ENCODE measurements at places on chromosomes 5 and 9.

- DNase-seq, result no peak
Measured at GRCh38 chr9:79660615-79661014, 88.8 kb downstream of the TLE4 start.

DNA sequence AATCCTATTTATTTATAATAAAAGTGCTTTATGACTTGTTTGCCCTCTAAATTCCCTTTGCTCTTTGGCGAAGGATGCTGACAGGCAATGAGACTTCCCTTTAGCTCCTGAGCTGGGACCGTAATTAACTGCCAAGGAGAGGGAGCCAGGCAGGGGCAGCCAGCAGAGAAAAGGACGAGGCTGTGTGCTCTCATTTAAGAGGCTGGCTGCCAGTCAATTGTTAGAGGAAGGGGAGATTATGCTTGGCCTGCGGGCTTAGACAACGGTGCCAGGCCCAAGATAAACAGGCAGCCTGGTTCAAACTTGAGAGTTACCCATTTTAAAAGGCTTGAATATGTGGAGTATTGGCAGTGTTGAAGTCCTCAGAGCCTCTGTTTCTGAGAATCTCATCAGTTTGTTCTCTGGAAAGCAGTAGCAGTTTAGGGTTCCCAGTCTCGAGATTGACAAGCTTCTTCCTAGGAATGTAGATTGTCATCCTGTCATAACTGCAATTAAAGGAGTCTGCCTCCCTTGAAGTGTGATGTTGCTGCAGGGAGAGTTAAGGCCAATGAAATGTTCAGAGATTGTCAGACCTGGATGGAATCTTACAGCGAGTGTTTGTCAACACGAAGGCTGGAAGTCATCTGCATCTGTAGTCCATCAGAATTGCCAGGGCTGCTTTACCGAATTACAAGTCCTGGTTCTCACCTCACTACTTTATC lies 113.2 kb downstream of the JAKMIP2 start:
- DNase-seq, result no peak

GRCh38 chr9:127154390-127155191 lies 32.2 kb upstream of the ANGPTL2 start:
- no peak for DNase-seq

DNA sequence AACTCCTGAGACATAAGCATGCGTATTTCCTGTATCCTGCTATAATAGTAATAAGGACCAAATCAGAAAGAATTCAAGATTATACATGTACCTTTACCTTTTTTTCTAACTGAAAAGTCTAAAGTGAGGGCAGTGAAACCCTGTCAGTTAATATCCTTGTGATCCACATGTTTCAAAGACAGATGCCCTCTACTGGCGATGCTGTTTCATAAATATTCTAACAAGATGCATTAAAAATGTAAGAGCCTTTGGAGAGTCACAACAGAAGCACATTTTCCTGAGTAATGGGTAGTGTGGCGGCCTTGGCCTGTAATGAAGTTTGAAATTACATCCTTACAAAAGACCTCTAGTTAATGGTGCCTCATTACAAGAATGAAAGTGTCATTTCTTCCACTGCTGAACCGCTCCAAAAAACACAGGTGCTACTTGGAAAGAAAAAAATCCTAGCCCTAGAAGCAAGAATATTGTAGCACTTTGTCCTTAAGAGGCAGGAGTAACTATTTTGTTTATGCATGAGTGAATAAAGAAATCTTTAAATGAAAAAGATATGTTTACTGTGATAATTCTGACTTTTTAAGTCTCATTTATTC lies 232.6 kb downstream of the EPB41L4A start:
- no peak for DNase-seq

DNA sequence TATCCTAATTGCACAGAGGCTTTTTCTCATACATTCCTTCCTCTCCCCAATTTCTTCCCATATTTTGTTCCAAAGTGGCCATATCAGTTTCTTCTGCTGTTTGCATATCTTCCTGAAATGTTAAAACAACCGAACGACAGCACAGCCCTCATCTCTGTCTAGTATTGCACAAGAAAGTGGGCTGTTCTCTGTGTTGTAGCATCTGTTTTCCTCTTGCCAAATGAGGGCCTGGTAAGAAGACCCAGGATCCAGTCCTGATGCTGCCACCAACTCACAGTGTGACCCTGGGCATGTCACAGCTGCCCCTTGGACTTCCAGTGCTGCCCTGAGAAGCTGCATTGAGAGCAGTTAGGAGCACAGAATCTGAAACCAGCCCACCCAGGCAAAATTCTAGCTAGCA lies 4.1 kb downstream of the SLC31A2 start:
- no peak for DNase-seq

DNA sequence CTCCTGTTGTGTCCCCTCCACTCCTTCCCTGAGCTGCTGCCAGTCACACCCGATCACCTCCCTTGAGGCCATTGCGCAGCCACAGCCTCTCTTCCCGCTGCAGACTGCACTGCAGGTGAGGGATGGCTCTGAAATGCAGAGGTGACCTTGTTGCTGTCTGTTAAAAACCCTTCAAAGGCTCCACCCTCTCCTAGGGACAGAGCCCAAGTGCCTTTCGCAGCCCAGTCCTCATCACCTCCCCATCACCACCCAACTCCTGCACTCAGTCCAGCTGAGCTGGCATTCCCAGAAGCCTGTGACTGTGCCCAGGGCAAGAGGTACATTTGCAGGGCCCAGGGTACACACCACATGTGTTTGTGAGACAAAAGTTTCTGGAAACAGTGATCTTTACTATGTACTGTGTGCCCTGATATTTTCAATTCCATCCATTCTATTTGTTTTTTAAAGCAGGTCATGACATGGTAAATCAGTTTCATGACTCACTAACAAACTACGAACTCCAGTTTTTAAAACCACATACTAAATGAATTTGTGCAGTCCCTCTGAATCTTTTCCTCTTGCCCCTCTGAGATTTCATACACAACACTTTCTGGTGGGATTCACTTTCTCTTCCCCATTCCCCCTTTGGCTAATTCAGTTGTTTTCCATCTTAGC lies 73.0 kb upstream of the SPOCK1 start:
- DNase-seq, result no peak

GRCh38 chr5:76582230-76583162 lies 40.7 kb downstream of the F2RL2 start:
- DNase-seq, result no peak

- DNase-seq, result no peak
Measured at GRCh38 chr9:89686126-89686525, 81.3 kb downstream of the GADD45G start.

GRCh38 chr5:14063691-14064090 lies 79.5 kb upstream of the TRIO start:
- no peak for DNase-seq

DNA sequence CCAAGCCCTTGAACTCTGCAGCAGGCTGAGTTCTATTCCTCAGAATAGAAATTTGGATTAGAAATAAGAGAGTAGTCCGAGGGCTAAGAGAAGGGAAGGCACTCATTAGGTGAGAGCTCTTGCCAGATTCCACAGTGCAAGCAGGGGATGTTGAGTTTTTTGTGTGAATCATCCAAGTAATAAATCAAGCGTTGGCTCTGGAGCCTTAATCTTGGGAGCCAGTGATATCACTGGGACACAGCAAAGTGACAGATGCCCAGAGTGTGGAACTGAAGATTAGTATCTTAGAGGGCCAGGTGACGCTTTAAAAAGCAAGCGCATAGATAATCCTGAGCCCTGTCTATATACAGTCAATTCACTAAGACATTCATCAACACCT lies 60.3 kb downstream of the FOXD1 start:
- DNase-seq, result no peak

DNA sequence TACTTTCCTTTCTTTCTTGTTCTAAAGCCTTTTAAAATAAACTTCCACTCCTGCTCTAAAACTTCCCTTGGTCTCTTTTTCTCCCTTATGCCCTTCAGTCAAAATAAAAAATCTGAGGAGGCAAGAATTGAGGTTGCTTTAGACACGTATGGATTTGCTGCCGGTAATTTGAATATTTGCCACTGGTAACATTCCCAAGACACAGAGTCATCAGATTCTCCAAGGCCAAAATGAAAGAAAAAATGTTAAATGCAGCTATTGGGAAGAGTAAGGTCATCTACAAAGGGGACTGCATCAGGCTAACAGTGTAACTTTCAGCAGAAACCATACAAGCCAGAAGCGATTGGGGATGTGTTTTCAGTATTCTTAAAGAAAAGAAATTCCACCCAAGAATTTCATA lies 311.1 kb downstream of the CDH18 start:
- no peak for DNase-seq

GRCh38 chr9:109143881-109144562 lies 23.0 kb downstream of the FRRS1L start:
- DNase-seq, result no peak

- DNase-seq, result no peak
Measured at GRCh38 chr5:101418713-101419118, 515.6 kb upstream of the ST8SIA4 start.

GRCh38 chr9:135565141-135565628 lies 3.6 kb downstream of the PAEP start:
- no peak for DNase-seq

- DNase-seq, result no peak
Measured at GRCh38 chr9:131099102-131099606, 2.8 kb downstream of the AIF1L start.

GRCh38 chr9:82590845-82591244 lies 472.1 kb downstream of the RASEF start:
- DNase-seq, result no peak

DNA sequence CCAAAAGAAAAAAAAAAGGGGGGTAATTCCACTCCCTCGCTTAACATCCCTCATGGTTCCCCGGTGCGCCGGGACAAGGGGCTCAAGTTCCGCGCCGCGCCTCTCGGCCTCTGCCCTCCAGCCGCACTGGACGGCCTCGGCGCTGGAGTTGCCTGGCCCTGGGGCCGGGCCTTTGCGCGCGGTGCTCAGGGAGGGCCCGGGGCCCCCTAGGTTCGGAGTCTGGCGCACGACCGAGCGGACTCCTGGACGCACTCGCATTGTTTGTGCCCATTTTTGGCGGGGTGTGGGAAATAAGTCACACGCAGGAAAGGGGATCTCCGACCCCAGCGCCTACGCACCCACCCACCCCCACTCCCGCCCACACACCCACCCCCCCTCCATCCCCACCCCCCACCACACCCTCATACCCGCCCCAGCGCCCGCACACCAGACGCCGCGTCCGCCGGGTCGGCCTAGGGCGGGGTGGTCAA lies 381 bp downstream of the MED22 start:
- DNase-seq, result no peak

GRCh38 chr9:99075246-99075912 lies 29.5 kb upstream of the TGFBR1 start:
- no peak for DNase-seq

DNA sequence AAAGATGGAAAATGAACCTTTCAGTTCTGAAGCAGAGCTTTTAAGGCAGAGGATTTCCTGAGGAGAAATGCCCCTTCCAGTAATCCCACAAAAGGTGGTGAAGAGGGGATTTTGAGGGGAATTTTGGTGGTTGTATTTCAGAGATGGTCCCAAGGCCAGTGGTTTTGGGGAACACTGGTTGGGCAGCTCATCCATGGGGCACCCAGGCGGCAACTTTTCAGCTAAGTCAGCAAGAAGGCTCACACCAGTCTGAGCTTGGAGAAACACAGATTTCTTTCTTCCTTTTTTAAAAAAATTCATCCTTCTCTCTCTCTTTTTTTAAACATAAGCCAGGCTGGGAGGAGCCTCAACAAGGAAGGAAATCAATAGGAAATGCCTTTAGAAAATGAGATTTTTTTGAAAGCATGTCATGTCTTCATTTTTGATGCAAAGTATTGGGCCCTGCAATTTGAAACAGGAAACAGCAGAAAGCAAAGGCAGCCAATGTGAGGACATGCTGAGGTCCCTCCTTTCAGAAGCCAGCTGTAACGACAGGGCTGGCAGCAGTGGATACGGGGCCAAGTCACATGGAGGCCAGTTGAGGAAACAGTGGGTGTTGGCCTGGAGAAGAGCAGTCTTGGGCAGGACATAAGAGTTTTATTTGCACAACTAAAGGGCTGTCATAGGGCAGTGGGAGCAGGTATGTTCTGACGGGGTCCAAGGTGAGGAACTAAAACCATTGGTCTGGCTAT lies 155.3 kb upstream of the KLF4 start:
- DNase-seq, result no peak

DNA sequence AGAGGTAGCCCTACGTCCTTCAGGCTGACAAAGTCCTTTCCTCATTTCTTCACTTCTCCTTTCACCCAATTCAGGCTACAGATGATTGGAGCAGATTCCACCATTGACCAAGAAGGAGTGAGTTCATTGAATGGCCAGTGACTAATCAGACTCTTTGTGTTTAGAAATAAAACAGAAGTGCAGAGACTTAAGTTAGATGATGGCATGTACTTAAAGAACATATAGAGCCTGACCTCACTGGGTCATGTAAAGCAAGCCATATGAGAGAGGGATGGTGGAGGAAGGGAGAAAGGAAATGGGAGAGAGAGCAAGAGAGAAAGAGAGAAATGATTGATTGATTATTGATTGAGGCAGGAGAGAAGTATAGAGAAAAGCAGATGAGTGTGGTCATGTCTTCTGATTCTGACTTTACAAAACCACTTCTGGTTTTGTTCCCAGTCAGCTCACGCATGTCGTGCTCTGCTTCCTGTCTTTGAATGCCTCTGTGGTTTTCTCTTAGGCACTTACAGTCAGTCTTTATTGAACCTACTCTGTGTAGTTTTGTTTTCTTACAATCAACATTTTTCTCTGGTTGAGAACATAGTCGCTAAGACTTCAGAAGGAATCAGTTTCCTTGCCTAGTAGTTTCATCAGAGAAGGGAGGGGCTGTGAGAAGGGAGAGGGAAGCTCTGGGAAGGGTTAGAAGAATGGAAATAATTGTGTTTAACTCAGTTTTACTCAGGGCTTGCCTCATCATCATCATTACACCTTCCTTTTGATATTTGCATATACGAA lies 149.2 kb upstream of the KLF9 start:
- no peak for DNase-seq

DNA sequence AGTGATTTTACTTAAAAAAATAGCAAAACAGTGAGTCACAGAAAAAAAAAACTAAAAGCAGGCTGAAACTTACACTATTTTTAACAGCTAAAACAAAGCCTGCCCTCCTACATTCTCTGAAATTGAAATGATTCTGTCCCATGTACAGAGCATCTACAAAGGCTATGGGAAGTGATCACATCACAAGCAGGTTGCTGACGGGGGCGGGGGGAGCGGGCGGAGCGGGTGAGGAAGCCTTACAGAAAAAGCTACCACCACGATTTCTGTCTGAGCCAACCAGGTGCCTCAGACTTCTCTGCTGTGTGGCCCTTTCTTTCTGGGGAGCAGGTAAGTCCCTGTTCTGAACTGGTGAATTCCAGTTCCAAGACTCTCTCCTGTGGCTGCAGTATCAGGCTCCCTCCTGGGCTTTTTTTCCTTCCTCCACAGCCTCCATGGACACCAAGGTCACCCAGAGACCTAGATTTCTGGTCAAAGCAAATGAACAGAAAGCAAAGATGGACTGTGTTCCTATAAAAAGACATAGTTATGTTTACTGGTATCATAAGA lies 104.9 kb downstream of the ANKRD18B start:
- no peak for DNase-seq

DNA sequence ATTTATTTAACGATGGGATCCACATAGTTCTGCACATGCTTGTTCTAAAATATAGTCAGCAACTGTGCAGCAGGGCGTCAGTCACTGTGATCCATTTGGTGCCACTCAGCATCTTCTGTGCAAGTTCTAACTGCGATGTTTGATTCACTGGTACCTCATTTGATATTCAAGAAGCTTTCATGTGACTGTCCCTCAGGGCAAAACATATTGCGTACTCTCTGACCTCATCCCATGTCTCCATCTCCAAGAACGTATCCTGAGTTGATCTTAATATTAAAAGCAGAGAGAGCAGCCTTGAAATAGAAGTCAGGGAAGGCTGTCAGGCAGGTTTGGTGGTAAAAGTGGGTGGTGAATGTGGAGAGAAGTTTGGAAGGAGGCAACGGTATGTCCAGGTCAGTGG lies 116.5 kb upstream of the ATP10B start:
- no peak for DNase-seq

All from esophagus squamous epithelium (tissue), 5 donors.